ENCODE measurements at places on chromosomes 6 and 20.

DNA sequence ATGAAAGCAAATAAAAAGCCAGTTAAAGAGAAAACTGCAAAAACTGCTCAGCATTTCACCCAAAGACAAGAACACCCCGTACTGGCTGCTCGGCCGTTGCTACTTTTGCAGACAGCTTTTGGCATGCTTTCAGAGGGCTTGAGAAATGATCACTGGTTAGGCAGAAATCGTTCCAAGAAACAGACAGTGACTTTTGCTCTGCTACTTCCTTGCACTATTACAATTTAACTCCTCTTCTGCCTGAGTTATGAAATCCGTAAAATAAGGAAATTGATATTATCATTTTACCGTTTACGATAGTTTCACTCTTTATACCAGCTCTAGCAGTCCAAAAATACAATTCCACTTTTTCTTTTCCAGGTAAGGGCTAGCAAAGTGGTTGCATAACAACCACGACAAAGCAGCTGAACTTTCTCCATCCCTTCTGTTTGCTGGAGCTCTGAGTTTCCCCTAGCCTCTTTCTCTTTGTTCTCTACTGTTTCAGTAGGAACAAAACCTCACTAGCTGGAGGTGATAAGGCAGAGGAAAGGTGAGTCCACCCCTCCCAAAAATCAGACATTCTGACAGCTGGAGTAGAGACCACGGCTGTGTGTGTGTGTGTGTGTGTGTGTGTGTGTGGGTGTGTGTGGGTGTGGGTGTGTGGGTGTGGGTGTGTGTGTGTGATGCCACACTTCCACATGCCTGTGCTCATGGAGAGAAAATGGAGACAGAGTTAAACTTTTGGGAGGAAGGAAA lies 191.8 kb upstream of the RREB1 start:
- DNase-seq = no peak

- no peak for DNase-seq
Observed at GRCh38 chr20:9408422-9409300, 105.7 kb upstream of the LAMP5 start.

DNA sequence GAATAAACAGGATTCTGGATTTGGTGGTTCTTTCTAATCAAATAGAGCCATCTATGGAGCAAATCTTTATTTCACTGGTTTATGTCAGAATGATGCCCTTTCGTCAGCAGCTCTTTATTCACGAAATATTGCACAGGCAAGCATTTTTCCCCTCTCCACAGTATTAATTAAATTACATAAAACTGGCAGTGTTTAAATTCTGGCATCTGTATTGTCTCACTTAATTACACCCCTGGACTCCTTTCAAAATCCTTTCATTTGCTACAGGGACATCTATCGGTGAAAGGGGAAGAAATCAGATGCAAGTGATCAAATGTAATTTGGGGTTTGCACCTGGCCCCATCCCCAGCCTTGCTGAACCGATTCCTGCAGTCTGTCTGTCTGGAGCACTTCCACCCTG lies 801.9 kb downstream of the QKI start:
- no peak for DNase-seq

- no peak for DNase-seq
Observed at GRCh38 chr6:154555073-154555677, 44.7 kb upstream of the CNKSR3 start.

DNA sequence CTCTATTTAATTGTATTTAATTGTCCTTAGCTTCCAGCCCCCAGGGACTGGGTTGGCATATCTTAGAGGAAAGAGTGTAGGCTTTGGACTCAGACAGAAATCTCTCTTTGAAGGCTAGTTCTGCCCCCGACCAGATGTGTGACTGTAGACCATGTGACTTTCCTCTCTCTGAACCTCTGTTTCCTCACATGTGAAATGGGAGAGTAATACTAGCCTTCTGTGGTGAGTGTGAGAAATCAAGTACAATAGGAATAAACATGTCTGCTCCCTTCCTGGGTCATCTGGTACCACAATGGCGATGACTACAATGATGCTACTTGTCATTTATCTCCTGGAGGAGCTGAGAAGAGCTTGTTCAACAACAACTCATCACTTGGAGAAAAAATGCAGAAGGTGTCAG lies 179.9 kb downstream of the LRFN2 start:
- DNase-seq = no peak

GRCh38 chr20:59395729-59396128 lies 95.3 kb downstream of the EDN3 start:
- no peak for DNase-seq

GRCh38 chr6:132007474-132008190 lies 56.5 kb upstream of the CCN2 start:
- DNase-seq = no peak

GRCh38 chr6:166598441-166599138 lies 12.1 kb upstream of the RAMACL start:
- no peak for DNase-seq

- DNase-seq = no peak
Observed at GRCh38 chr6:57207141-57207540, 15.0 kb downstream of the RAB23 start.

DNA sequence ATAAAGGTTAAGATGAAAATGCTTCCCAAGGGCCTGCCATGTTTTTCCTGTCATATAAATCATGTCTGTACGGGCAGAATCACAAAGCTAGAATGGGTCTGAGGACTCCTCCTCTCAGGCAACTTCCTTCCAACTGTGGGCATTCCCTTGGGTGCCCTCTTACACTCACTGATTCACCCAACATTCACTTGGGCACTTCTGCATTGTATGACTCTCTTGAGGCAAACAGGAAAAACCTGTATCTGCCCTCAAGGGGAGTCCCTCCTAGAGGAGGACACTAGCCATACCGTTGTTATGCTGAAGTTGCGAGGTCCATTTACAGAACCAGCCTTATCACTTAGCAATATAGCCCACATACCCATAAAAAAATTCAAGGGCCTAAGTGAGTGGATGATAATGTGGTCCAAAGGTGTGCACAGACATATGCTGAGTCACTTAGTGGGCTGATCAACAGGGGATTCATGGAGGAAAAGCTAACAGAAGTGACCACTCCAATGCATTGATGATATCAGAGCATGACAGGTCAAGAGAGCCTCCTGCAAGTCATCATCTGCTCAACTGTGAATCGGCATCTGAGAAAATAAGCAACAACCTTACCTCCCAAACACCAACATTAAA lies 131.1 kb downstream of the ATXN1 start:
- peak; percentile 22 for DNase-seq
